ENCODE measurements at places on chromosomes 2 and 18.

DNA sequence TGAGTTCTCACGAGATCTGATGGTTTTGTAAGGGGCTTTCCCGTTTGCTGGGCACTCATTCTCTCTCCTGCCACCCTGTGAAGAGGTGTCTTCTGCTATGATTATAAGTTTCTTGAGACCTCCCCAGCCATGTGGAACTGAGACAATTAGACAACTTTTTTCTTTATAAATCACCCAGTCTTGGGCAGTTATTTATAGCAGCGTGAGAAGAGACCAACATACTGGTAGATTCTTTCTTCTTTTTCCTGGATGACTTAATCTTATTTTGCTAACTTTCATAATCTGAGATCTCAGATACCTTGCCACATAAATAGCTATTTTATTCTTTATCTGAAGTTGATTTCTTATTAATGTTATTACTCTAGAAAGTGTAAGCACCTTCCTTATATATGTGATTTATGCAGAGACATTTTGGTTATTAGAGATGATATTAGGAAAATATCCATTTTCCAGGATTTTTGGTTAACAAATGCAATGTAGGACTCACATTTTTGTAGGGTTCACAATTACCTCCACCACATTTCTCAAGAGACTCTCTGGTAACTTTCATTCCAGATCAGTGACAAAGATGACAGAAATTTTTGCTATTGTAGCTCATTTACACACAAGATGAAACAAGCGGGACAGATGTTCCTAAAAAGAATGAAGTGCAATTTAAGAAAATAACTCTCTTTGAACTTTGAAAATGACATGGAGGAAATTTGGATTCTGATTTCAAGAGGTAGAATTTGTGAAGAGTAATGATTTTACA, 97.9 kb upstream of the RND3 start:
- DNase-seq = no peak

GRCh38 chr2:179184610-179185009, 80.0 kb downstream of the SESTD1 start:
- no peak for DNase-seq

DNA sequence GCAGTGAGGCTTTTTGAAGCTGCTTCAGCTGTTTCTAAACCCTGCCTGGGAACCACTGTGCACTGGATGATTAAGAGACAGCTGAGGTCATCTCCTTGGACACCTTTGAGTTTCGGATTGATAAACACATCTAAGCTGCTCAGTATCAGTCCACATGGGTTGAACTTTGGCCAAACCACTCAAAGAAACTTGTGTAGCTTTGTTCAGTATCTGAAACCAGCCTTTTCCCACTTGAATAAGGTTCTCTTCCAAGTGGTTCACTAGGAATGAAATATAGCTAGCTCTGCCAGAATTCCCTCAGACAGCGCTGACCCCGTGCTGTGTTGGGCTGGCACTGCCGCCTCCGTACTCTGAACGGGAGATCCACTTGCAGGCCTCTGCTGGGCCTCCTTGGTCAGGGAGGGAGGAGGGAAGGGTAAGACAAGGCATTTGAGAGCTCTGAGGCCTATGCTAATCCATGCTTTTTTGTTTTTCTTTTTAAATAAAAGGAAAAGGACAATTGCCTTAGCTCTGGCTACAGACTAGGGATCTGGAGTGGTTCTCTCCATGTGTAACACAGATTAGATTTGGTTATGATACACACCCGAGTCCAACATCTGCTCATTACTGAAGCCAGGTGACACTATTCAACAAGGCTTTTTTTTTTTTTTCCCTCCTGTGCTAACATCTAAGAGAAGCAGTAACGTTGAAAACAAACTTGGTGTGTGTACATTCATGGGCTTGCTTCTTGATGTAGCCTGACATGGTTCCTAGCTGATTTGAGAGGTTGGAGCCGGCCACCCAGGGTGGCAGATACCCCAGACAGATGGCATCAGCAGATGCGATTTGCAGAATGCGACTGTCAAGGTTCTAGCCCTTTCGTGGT, 67.7 kb downstream of the NCK2 start:
- DNase-seq = no peak

- DNase-seq = no peak
Observed at GRCh38 chr2:137770166-137770565, 194.1 kb upstream of the HNMT start.

- DNase-seq = no peak
Observed at GRCh38 chr18:70380915-70381896, 92.4 kb downstream of the SOCS6 start.

All from stimulated activated CD8-positive, alpha-beta memory T cell treated with anti-CD3 and anti-CD28 coated beads, Interleukin-15, amount 100 ng/mL, for 48 hours (primary cell).